AG09319 (cell line): ENCODE measurements at places on chromosomes 7 and 10.

DNA sequence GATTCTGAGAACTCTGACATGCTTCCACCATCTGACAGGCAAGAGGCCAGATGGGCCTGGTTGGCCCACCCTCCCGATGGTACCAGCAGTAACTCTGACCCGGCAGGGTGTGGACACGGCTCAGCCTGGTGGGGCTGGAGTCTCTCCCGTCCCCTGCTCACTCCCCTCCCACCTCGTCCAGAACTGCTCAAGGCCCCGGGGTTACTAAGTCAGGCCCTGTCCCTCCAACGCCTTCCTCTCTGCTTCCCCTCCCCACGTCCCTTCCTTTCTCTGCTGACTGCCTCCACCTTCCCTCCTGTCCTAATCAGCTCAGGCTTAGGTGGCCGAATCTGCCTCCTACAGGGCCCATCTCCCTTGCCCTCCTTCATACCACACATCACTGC, 12.5 kb downstream of the CALML5 start:
- no peak for DNase-seq

GRCh38 chr7:22712999-22713398, 14.0 kb upstream of the IL6 start:
- DNase-seq, result no peak

- no peak for DNase-seq
Measured at GRCh38 chr7:45055594-45056219, 33.1 kb downstream of the NACAD start.

- no peak for DNase-seq
Measured at GRCh38 chr7:42456756-42457276, 219.8 kb upstream of the GLI3 start.

DNA sequence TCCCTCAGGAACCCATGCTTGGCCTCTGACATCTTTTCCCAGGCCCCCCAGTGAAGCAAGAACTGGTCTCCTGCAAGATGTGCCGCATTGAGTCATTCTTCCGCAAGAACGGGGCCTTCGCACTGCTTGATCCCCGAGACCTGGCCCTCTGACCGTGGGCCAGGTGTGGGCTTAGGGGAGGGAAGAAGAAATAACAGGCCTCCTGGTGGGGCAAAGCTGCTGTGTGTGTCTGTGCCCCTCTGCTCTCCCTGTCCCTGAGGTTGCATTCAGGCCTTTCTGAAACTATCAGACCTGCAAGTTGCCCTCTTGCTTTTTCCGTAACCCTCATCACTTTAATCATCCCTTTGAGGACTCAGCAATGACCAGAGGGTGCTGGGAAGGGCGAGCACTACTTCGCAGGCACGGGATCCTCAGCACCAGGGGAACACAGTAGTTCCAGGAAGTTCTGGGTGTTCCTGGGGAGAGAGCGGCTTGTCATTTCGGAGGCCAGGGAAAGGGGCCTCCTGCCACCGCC, 6.0 kb downstream of the ATP6V1F start:
- no peak for DNase-seq

DNA sequence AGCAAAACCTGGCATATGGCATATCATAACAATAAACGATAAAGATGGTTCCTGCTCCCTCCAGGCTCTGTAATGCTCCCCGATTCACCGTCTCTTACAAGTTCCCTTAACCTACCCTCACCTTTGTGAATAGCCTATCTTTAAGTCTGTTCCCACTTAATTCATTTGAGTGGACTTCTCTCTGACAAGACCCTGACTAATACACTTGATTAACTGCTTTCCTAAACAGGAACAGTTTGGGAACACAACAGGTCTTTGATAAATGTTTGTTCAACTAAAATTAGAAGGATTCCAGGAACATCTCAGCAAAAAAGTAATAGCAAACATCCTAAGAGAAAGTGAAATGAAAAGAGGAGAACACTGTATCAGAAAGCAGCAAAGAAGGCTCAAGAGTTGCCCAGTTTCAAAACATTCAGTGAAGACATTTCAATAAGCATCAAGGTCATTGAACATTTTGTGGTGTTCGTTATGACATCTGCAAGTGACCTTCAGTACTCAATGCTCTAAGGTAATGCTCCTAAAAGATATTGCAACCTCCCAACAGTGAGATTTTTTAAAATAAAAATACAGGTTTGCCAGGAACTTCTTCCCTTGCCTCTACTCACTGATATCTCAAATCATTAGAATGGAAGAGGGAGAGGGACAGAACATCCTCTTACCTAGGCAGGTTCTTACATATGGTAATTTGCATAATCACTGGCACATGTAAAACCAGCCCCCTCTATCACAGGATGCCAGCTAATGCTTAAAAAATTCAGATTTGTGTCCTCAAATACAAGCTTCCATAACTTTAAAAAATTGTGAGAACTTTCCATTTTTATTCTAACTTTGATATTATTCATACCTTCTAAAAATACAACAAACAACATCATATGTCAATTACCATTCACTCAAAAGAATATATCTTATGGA, 11.4 kb upstream of the ARHGAP12 start:
- DNase-seq, result no peak

- DNase-seq, result no peak
Measured at GRCh38 chr10:61822781-61823230, 78.7 kb upstream of the ARID5B start.

DNA sequence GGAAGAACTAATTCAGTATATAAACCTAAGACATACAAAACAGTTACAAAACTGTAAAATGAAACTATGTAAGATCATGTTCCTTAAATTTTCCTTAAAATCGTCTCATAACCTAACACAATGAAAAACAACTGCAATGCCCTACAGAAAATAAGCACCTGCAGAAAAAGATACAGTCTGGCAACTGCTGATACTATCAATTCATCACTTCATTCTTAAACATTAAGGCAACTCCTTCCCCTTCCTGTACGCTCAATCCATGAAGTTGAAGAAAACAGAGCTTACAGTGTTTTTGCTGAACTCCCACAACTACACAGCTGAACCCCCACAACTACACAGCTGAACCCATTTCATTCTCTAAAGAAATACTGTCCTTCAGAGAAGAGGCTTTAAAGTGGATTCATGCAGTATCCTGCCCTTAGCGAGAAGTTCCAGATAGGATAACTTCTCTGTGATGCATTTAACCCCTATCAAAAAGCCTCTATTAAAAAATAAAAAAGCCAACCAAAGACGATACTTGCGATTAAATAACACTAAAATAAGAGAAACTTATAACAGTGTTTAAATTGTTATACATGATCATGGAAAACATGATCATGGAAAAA, 50.0 kb downstream of the JMJD1C start:
- DNase-seq, result no peak

DNA sequence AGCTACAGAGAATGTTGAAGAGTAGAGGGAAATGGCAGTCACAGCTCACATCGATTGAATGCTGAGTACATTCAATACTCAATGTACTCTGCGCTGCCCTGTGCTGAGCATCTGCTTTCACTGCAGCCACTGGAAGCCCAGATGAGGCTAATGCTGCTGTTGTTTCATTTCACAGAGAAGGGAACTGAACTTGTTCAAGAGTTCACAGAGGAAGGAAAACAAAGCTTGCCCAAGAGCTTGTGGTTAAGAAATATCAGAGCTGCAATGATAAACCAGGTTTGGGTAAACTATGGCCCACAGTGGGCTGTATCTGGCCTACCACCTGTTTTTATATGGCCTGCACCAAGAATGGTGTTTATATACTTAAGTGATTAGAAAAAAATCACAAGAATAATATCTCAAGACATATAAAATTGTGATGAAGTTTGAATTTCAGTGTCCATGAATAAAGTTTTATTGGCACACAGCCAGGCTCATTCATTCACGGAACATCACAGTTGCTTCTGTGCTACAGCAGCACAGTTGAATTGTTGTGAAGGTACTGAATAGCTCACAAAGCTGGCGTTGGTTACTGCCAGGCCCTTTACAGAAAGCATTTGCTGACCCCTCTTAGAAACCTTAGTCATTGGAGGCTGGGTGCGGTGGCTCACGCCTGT, 64.1 kb downstream of the CFAP58 start:
- DNase-seq, result no peak

GRCh38 chr7:30994206-30995100, 30.7 kb downstream of the GHRHR start:
- DNase-seq, result no peak

- DNase-seq, result no peak
Measured at GRCh38 chr10:11165591-11166543, 148.2 kb downstream of the CELF2 start.
